Daoy (cell line): ENCODE measurements at places on chromosomes 11 and 22. TPM values are rescaled to one million over a fixed set of nuclear protein-coding genes. Genes with fewer than 3 reads are reported as not detected.

The CLTCL1 gene
- 1.7 and 3.2 TPM in 2 replicates for total RNA-seq

The OSBP2 gene
- total RNA-seq = 0.60 and 0.97 TPM in 2 replicates

The SEPTIN3 gene
- 0.74 and 0.77 TPM in 2 replicates for total RNA-seq

The TSGA10IP gene
- not detected in 2 replicates for total RNA-seq

DNA sequence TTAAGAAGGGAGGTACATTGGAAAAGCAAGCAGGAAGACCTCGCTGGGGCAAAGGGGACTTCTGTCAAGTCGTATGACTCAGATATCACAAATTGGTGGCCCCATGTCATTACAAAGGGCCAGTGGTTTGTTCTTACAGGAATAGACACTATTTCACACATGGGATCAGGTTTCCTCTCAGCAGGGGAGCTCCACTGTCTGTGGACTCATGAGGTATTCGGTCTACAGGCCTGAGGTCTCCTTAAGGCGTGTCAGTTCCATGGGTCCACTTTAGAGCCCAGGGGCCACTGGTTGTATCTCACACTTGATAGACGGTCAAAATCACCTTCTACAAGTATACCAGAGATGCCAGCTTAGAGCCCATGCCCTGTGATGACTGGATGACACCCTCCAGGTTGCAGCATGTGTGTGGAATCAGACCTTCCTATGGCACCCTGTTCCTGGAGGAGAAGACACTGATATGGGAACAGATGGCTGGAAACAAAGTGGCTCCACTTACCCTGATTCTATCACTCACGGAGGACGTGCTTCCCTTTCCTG lies 288.1 kb upstream of the B3GAT1 start:
- DNase-seq = no peak

GRCh38 chr11:108198833-108199232 lies 23.6 kb downstream of the NPAT start:
- no peak for DNase-seq

DNA sequence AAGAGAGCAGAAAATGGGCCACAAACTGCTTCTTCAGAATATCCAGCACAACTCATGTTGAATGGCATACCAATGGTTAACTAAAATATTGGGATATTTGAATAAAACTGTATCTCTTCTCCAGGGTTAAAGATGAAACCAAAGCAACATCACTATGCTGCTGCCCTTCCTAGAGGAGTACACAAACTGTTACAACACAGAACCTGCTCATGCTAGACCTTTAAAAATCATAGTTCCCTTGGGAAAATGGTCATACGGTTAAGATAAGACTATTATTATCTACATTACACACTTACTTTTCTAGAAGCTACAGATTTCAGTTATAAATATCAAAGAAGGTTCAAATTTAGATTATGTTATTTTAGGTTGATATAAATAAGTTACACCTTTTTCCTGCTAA lies 78.6 kb upstream of the TP53AIP1 start:
- no peak for DNase-seq

GRCh38 chr11:723120-723883 lies 17.3 kb downstream of the EPS8L2 start:
- DNase-seq = peak; percentile 65

DNA sequence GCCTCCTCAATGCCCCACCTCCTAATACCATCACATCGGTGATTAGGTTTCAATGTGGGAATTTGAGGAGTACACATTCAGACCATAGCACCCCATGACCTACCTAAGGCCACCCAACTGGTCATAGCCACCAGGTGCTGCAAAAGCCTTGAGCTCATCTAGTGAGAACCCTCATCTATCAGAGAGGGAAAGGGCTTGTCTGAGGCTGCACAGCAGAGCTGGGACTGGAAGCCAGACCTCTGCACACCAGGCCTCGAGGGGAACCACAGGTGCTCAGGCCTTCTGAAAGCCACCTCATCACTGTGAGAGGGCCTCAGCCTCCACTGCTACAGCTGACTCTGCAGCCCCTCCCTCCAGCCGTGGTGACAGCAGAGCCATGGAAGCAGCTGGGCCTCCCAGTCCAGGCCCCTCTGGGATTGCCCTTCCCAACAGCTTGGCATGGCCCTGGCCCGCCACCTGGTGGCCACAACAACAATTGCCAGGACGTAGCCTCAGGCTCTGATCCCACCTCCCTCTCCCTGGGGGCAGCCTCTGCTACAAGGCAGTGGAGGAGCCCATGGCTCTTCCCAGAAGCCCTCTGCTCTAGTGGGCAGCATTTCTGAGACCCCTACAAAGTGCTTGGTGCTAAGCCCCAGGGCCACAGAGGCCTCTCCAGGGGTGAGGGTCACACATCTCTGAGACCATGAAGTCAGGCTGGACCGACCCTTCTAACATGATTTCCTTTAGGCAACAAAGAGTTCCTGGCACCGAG lies 41.0 kb upstream of the PRDM11 start:
- peak; percentile 75 for DNase-seq

DNA sequence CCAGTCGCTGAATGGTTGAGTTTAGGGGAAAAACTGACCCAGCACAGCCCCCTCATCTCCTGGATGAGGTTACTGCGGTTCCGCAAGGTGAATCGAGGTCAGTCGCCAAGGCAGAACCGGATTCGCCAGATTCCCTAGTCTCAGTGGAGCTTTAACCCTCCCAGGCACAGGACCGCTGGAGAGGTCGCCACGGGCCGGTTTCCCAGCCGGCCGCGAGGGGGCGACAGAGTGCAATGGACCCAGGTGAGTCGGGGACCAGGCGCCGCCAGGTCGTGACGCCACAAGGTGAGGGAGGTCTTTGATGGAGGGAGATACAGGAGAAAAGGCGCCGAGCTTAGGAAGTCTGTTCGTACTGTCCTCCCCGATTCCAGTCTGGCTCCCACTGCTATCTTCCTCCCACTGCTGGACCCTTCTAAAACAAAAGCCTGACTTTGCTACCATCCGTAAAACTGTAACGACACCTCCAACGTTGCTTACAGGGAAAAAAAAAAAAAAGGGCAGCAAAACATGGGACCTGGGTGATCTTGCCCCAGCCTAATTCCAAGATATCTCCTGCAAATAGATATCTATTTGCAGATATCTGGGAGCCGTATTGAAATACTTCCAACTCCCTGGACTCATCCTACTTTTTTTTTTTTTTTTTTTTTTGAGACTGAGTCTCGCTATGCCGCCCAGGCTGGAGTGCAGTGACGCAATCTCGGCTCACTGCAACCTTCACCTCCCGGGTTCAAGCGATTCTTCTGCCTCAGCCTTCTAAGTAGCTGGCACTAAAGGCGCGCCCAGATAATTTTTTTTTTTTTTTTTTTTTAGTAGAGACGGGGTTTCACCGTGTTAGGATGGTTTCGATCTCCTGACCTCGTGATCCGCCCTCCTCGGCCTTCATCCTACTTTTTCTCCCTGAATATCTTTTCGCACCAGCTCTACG lies 1.4 kb upstream of the GGA1 start:
- DNase-seq = peak; percentile 86

GRCh38 chr11:119434591-119435330 lies 11.8 kb upstream of the THY1 start:
- DNase-seq = no peak

- DNase-seq = peak; percentile 62
Observed at GRCh38 chr22:35838855-35839576, 121.3 kb downstream of the APOL5 start.

- peak; percentile 60 for DNase-seq
Observed at GRCh38 chr22:24503137-24503842, 8.2 kb downstream of the UPB1 start.

DNA sequence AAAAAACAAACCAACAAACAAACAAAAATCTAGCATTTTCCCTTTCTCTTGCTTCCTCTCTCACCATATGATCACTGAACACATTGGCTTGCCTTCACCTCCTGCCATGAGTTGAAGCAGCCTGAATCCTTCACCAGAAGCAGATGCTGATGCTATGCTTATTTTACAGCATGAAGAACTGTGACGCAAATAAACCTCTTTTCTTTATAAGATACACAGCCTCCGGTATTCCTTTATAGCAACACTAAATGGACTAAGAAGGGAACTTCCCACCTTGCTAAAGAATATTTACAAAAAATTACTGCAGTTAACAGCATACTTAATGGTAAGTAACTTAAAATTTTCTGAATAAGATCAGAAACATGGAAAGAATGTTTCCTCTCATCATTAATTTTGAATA lies 27.7 kb upstream of the TEAD1 start:
- DNase-seq = no peak

- no peak for DNase-seq
Observed at GRCh38 chr11:63843041-63843440, 4.1 kb downstream of the MARK2 start.

DNA sequence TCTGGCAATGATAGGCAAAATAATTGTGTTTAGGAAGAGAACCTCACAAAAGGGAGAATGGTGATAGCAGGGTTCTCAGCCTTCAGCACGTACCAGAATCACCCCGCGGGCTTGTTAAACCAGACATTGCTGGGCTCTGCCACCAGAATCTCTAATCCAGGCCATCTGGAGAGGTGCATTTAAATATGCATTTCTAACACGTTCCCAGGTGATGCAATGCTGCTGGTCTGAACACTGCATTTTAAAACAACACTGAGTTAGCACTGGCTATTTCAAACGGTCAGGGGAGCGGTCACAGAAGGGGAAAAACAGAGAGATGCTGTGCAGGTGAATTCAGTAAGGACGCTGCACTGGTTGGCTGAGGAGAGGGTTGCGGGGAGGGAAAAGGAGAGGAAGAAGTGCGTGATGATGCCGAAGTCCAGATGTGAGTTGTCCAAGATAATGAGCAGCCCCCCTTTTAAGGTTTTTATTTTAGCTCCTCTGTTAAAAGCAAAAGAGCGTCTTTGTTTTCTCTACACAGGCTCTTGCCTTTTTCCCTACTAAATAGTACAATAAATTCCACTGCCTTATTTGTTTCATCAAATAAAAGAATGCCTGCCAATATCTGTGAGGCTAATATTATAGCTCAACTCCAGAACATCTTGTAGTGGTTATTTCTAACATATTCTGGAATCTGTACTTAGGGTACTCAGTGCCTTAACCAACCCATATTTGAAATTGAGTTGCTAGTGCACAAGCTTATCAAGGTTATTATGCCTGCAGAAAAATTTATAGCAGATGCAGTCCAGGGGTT lies 109.6 kb upstream of the POU2AF2 start:
- DNase-seq = no peak

DNA sequence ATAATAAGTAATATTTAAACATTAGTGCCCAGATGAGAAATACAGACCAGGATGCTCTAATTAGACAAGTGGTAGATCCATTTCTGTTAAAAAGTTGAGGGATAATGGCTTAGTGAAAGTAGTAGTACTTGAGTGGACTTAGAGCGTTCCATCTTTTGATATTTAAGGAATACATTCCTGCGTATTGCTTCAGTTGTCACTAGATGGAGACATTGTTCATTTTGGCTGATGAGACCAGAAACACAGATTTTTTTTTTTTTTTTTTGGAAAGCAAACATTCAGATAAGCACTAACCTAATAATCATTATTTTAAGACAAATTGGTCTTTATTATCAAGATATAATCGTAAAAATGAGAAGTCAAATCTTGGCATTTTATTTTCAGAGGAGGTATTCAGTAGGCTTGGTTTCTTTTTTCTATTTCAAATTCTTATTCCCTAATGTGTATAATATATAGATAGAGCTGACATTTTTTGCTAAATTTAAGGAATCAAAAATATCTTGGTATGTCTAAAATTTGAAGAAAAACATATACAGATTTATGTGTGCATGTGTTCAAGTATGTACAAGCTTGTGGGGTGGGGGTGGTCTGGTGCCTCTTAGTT lies 92.9 kb downstream of the DYNC2H1 start:
- DNase-seq = peak; percentile 13

DNA sequence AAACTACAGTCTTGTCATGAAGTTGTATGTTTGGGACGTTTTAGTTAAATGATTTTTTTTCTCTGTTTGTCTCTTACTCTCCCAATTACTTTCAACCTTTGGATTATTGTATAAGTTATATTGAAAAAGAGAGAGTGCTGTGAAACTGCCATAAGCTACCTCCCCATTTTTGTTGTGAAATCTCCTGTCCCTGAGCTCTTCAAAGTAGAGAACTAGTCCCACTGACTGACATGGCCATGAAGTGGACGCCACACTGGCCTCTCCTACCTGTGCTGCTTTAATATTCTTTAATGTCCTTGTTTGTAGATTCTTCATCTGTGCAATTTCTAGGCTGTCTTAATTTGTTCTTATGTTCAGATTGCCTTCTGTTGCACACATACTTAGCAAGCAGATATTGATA lies 56.3 kb downstream of the PPFIA1 start:
- DNase-seq = no peak

DNA sequence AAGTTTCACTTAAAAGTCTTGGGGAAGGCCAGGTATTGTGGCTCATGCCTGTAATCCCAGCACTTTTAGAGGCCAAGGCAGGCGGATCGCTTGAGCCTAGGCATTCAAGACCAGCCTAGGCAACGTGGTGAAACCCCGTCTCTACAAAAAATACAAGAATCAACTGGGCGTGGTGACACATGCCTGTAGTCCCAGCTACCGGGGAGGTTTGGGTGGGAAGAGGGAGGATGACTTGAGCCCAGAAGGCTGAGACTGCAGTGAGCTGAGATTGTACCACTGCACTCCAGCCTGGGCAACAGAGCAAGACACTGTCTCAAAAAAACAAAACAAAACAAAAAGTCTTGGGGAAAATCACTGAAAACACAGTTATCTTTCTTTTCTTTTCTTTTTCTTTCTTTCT lies 15.4 kb upstream of the XBP1 start:
- no peak for DNase-seq

DNA sequence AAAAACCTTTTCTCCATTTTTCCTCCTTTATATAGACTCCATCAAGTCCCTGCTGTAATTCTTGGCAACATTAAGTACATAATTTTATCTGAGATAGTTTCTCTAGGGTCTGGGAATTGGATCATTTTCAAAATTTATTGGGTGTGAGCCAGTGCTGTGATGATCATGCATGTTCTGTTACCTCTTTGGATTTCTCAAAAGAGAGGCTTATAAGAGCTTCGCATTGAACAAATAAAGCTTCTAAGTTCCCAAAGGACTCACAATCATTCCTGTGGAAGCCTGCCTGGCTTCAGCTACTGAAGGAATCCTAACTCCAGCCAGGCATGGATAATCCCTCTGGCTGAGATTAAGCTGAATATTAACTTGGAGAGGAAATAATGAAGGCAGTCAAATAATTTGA lies 208.5 kb downstream of the RAB38 start:
- DNase-seq = no peak

DNA sequence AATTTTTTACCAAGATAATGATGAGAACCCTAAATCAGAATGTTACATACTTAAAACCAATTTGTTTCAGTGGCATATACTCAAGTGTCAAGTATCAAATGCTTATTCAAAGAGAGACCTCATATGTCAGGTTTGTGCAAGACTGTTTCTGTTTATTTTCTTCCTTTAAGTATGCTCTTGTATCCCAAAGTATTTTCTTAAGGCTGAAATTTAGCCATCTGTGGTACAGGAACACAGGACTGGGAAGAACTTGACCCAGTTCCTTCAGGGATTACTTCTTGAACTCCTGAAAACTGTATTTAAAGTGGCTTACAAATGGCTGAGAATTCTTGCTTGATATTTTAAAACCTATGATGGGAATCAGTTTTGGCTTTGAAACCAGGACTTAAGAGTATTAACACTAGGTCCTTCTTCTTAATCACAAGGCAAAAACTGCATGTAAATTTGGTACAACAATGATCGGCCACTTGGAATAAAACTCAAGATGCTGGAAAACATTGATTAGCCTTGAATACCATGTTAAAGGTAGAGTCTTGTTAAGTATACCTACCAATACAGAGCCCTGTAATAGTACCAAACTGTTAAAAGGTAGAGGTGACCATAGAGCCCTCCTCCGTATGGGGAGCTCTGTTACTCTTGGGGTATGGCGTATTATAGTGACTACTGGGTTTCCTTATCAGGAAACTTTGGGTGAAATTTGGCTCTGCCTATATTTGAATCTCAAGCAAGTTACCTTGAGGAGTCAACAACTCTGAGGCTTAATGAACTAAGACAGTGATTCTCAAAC lies 95.9 kb downstream of the BLID start:
- DNase-seq = no peak
